ENCODE measurements at places on chromosomes 4 and X.

DNA sequence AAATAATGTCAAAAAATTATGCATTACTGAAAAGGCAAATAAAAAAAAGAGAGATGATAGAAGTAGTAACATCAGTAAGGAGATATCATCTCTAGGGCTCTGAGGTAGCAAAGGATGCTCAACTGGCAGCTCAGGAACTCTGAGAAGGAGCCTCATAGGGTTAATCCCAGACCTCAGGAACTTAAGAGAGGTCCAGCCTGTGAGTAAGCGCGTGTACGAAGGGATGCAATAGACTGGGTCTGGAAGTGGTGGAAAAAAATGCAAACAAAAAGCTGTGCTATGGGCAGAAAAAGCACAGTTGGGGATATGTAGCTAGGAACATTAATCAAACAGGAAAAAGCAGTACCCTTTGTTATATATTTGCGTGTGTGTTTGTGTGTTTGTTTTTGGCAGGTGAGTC is 282.0 kb downstream of the GALNTL6 start:
- DNase-seq = no peak

DNA sequence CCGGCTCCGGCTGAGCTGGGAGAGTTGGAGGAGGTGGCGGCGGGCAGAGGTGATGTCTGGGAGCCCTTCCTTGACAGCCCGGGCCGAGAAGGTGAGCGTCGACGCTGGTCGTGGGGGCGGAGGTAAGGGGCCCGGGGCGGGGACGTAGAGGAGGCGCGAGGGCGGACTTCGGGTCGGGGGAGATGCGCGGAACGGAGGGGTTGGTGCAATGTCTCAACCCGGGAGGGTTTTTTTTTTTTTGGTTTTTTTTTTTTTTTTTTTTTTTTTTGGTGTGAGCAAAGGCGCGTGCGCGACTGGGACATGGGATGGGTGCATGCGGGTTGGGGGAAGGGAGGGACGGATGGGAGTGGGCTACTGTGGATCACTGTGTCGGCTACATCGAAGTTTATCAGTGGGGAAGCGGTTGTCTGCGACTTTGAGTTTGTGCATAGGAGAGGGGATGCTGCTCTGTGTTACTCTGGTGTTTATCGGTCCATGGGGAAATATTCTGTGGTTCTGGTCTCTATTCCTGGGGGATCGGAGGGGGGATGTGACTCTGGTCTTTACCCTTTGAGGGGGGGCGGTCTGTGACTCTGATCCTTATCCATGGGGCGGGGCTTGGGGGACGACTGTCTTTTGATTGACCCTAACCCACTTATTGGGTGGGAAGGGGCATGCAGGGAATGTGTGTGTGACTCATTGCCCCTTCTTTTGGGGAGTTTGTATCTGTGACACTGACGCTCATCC is 537 bp downstream of the RBM10 start:
- DNase-seq = no peak

DNA sequence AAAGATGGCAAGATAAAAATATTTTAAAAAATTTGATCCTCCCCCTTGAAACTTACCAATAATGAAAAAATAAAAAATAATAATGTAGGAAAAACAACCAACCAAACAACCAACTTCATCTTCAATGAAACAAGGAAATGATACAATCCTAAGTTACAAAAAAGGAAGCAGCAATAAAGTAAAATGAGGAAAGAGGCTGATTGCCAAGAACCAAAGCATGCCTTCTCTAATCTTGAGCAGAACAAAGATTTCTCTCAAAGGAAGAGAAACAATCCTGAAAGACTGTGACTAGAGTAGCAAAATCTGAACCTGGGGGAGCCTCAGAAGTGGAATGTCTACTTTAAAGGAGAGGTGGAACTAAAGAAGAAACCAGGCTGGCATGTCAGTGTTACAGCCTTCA is 10.9 kb upstream of the WDFY3 start:
- DNase-seq = no peak

DNA sequence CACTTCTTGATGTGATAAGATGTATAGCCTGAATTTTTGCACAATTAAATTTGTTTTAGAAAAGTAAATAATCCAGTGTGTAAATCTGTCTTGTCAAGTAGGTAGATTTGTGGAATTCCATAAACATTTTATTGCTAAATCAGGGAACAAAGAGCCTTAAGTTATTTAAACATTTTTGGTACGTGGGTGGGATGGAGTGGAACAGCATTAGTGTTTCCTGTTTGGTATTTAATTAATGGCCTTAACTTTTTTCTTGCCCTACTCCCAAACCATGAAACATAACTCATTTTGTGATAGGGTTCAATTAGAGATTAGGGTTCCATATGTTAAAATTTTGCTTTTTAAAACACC is 5.1 kb downstream of the NUDT9 start:
- no peak for DNase-seq

DNA sequence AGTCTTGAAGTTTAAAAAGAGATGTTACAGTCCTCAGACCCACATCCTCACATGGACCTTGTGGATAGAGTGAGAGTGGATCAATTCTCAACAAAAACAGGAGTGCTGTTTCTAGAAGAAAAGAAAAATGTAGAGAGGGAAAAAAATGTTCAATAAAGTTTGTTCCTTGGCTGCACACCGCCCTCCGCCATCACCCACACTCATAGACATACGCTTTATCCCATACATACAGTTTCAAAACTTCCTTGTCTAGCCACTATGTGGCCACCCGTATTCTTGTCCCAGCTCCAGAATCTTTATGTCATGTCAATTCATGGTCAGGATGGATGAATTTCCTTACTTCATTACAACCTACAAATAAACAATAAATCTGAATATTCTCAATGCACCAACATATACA is 23.5 kb upstream of the ELF2 start:
- no peak for DNase-seq

GRCh38 chr4:159946983-159947615 is 844.2 kb downstream of the RAPGEF2 start:
- no peak for DNase-seq

DNA sequence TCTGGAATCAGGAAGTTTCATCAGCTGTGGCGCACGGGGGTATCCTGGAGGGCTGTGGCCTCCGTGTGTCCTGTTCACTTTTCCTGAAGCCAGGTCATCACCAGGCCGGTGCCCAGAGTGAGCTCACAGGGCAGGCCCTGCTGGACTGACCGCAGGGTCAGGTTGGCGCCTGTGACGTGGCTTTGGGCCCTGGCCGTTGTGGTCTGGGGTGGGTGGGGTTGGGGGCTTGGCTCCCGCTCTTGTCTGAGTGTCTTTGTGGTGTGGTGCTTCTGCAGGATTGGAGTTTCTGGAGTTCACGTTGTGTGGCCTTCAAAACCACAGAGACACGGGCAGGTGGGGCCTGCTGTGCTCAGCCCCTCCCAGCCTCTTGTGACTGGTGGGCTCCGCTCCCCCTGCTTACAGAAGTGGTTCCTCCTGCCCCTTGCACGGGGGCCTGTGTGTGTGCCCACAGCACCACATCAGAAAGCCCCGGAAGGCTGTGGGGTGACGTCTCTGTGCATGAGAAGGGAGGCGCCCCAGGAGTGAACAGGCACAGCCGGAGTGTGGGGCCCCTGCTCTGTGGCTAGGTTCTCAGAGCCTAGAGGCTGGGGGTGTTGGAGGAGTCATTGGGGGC is 9.5 kb downstream of the RGS12 start:
- peak; percentile 78 for DNase-seq

DNA sequence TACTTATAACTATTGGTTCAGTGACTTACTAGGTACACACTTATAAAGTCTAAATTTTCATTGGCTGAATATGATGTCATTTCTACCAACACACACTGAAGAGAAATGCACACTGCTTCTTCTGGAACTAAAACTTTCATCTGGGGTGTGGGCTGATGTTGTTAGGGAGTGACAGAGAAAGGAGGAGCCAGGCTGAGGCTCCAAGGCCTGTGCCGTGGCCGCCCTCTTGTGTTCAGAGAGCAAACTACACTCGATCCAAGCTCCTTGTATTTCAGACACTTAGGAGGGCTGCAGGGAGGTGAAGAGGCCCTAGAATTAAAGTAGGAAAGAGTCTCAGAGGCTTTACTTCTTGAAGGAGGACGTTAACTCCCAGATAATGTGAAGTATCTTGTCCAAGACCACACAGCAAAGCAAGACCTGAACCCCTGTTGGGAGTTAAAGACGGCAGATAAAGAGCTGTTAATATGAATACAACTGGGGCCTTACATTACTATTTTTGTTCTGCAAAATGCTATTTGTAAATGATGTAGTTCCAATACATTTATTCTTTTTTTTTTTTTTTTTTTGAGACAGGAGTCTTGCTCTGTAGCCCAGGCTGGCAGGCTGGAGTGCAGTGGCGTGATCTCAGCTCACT is 137.5 kb downstream of the AFAP1 start:
- DNase-seq = peak; percentile 57

DNA sequence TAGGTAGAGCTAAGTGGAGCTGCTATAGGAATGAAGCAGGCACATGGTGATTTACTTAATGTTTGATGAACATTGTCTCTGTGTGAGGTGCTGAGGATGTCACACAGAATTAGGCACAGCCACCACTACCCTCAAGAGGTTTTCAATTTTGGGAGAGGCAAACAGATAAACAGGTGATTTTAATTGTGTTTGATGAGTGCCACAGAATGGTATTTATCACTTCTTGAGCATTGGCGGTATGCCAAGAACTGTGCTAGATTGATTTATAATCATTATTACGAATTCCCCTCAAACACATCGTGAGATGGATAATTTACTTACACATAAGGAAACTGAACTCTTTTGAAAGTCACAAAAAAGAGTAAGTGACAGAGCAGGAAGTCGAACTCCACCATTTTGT is 74.8 kb downstream of the FREM3 start:
- DNase-seq = no peak

GRCh38 chr4:148854203-148854602 is 412.0 kb upstream of the NR3C2 start:
- DNase-seq = no peak

GRCh38 chr4:113636438-113636818 is 125.1 kb downstream of the CAMK2D start:
- peak; percentile 11 for DNase-seq

- no peak for DNase-seq
Measured at GRCh38 chr4:166432842-166433241, 559.8 kb downstream of the TLL1 start.

- peak; percentile 47 for DNase-seq
Measured at GRCh38 chrX:51395810-51396728, 63.4 kb downstream of the NUDT10 start.

GRCh38 chrX:97224148-97224547 is 340.4 kb downstream of the RPA4 start:
- no peak for DNase-seq

DNA sequence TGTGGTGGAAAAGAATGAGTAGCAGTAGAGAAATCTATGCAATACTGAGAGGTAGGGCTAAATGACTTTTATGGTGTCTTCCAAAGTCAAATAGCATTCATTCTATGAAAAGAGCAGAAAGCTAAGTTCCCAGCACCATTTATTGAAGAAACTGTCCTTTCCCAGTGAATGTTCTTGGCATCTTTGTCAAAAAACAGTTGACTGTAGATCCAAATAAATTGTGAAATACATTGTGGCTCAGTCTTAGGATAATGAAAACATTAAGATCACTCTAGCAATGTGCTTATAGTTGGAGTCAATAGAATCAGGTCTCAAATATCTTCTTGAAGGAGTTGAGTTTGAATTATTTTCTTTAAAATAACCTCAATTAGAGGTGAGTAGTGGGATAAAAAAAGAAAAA is 19.4 kb downstream of the AREG start:
- DNase-seq = no peak

GRCh38 chrX:38627683-38628082 is 66.3 kb downstream of the TSPAN7 start:
- peak; percentile 0 for DNase-seq

Measured in T-helper 1 cell (primary cell).